ENCODE measurements at places on chromosomes 16 and 17.

- DNase-seq: no peak
Measured at GRCh38 chr16:57735755-57736418, at the start of gene KATNB1. KATNB1 (plus strand) TSS chr16:57735770; CDS start chr16:57737244, 1,474 bp downstream.

DNA sequence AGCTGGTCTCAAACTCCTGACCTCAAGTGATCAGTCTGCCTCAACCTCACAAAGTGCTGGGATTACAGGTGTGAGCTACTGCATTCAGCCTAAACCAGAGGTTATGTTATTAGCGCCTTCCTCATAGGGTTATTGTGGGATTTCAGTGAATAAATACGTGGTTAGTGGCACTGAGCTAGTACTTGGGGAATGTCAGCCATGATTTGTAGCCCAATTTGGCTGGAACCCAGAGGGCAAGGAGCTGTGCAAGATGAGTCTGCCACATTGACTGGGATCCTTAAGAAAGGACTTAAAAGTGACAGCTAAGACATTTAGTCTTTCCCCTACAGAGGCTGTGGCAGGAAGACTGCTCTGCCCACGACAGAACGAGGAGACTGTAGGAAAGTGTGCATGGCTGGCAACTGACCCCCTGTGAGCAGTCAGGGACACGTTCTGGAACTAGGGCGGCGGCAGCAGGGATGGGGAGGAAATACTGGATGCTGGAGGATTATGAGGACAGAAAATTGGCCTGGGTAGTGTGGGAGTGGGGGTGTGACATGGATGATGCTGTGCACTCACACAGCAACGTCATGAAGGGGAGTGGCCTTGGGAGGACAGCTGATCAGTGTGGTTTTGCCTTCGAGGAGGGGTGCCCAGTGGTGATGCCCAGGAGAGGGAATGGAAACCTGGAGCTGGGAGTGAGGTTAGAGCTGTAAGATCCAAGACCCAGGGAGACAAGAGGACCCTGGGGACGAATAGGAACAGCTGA, 14.6 kb downstream of the ATP5PD start:
- DNase-seq: peak; percentile 96

- DNase-seq: no peak
Measured at GRCh38 chr16:84082835-84083569, 33.7 kb downstream of the MBTPS1 start.

DNA sequence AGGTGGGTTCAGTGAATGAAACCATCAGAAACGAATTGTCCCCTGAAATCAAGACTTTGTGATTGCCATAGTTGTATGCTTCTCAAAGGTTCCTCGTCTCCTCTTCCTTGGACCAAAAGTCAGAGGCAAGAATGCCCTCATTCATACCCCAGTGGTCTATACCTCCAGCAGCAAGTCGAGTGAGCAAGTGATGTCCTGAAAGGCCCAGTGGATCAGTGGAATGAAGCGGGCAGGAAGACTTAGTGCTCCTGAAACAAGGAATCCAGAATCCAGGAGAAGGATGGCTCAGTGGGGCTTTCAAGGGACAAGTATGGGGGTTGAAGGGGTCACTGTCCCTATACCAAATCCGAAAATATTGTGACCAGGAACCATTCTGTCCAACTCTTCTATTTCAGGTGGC, 5.3 kb upstream of the ERBB2 start:
- no peak for DNase-seq

- no peak for DNase-seq
Measured at GRCh38 chr17:82465023-82465603, 6.6 kb downstream of the NARF start.

DNA sequence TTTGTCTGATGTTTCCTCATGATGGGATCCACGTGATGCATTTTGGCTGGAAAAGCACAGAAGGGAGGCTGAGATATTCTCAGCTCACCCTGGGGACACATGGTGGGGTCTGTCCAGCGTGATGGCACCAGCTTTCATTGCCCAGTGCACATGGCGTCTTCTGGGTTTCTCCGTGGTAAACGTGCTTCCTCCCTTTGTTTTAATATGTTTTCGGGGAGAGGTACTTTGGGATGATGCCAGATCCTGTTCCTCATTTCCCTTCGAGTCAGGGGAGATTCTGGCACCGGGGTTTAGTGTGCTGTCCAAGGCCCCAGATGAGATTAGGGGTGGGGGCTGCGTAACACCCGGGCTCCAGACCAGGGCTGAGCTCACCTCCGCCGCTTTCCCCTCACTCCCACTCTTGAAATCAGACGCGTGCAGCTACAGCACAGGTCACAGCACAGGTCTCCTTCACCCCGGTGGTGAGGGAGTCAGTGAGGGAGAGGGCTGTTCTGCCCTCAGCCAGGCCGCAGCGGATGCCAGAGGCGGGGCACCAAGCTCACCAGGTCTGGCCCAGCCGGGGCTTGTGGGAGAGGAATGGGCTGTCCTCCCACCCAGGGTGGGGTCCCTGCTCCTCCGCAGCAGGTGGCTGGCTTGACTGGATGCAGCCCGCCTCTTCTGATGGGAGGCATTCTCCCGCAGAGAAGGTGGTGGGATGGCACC, 33.9 kb downstream of the COX4I1 start:
- DNase-seq: no peak

DNA sequence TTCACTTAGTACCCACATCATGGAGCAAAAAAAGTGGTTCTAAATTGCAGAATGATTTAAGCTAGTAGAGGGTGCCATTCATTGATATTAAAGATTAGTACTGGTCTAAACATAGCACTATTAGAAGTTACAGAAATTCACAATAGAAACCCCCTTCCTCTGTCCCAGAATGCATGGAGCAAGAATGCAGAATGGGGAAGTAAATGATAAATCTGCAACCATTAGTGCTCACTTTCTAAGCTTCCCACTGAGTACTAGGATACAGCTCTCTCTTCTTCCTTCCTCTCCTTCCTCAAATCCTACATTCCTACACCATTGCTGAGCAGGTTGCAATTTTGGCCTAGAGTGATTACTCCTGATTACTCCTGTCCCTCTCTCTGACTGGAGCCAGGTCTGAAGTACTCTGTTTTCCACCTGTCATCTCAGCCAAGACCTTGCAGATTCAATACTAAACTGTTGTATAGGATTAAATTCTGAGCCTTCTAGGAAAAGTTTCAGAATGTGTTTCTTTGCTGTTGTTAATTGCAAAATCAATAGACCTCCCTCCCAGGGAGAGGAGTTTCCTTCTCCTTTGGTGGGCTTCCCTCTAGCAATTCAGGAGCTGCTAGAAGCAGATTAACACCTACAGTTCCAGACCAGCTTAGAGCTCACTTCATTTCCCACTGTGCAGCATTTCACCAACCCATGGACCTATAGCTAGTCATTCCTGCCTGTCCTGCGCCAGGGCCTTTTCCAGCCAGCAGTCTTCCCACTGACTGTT, 165.5 kb upstream of the TBX2 start:
- no peak for DNase-seq

Data from posterior cingulate gyrus (tissue), 11 donors.